ENCODE measurements at places on chromosomes 2 and 18.

DNA sequence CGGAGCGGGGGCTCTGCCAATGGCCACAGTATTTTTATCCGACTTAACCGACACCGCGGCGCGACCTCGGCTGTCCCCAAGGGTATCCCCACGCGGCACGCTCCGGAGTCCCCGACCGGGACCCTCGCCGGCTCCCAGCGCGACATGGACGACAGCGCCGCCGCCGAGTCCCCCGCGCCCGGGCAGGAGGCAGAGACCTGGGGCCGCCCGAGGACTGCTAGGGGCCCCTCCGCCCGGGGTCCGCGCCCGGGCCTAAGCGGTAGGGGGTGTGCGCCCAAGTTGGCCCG, 468 bp downstream of the UXS1 start:
- no peak for DNase-seq

- DNase-seq = peak; percentile 32
Observed at GRCh38 chr2:217160978-217161973, 301.4 kb upstream of the TNP1 start.

GRCh38 chr2:25561136-25561850, 112.1 kb downstream of the DTNB start:
- DNase-seq = no peak

DNA sequence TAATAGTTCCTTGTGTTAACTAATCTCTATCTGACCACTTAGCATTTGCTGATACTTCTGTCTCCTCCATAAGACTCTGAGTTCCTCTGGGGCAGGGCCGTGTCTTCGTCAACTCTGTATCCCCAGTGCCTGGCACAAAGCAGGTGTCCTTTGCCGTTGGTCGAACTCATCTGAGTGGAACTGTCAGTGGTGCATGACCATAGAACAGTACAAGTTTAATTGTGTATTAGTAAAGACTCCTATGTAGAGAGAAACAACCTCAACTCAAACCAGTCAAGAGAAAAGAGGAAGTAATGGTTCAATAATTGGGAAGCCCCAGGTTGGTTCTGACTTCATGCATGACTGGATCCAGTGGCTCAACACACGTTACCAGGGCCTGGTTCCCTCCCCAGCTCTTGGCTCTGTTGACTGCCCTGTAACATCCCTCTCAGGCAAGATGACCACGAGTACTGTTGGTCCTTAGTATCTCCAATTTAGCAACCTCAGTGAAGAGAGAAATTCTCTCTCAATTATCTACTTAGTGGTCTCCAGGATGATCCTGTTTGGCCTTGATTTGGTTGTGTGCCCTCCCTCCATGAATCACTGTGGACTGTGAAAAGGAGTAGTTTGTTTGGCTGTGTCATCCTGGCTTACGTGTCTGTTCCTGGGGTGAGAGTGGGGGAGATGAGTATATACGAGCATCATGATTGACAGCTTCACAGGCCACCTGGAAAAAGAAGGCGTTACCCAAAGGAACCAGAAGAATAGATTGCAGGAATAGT, 58.5 kb upstream of the MSH6 start:
- no peak for DNase-seq

DNA sequence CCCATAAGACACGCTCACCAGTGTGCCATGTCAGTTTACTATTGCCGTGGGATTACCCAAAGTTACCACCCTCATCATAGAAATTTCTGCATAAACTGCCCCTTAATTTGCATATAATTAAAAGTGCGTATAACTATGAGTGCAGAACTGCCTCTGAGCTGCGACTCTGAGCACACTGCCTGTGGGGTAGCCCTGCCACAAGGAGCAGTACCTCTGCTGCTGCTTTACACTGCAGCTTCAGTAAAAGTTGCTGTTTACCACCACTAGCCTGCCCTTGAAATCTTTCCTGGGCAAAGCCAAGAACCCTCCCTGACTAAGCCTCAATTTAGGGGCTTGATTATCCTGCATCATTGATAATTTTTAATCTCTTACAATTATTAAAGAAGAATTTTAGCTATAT, 213.9 kb upstream of the MAP2 start:
- DNase-seq = no peak

DNA sequence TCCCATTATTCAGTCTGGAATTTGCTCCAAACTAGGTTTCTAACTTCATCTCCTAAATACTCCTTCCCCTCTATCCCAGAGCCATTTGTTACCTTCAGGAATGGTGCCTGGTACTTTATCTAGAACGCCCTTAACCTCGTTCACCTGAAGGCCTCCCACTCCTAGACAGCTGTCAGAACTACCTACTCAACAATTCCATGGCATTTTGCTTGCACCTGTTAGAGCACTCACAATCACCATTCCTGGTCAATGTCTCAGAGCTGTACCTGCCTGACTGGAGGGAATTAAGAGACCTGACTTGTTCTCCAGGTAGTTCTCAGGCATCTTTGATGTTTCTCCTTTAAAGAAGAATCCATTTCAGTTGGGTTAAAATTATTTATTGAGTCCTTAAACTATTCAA, 88.9 kb downstream of the GAREM1 start:
- DNase-seq = no peak

DNA sequence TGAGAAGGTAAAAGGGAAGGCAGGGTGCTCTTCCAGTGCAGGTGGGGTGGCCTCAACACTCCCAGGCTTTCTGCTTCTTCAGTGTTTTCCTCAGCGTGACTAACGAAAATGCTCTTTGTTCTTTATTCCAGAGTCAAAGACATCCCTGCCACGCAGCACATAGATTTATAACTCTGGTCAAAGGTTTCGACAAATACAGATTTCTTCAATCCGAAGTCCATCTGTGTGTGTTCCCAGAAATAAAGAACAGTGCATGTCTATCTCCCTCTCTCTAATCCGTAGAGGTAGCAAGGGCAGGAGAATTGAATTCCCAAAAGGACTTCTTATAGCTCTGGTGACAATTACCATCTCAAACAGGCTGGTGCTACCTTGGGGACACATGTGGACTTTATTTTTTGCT, 26.4 kb upstream of the TDRD15 start:
- DNase-seq = no peak

GRCh38 chr2:159712929-159713420, 669 bp downstream of the MARCHF7 start:
- DNase-seq = no peak

DNA sequence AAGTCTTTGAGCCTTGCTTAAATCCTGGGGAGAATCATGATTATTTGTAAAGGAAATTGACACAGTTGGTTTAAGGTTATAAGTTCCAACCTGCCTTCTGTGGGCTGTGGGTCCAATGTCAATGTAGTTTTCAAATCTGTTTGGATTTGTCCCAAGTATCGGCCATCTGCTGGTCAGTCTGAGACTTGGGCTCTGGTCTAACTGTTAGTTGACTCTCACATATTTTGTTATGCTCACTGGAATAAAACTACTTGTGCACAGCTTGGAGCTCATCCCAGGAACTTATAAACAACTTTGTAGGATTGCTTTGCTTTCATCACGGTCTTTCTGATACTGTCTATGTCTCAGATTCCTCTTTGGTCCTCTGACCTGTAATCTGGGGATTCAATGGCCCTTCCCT, 1026.2 kb upstream of the ZEB2 start:
- DNase-seq = no peak

DNA sequence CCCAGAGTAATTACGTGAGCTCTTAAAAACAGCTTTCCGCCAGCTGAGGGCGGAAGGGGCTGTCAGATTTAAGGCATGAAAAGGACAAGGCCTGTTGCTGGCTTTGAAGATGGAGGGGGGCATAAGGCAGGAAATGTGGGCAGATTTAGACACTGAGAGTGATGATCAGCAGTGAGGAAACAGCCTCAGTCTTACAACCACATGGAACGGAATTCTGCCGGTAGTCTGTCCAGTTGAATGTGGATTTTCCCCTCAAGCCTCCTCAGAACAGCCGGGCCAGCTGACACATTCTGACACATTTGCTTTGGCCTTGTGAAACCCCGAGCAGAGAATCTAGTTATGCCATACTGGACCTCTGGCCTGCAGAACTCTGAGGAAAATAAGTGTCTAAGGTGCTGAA, 16.6 kb downstream of the POLE4 start:
- DNase-seq = no peak

DNA sequence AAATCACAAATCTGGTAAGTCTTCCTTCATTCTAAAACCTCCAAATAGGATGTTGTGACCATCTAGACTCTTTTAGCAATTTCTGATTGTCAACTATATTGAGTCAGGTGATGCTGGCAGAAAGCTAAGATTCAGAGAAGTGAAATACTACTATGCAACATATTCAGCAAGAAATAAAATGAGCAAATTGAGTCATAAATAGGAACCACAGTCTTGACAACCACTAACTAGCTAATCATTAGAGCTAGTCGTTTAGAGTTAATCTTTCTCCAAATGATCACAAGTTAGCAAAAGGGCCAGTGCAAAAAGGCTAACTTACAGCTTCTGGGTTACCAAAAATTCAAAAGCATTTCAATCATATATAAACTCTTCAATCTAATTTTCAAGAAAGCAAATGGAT, 54.5 kb downstream of the ROCK1 start:
- no peak for DNase-seq

GRCh38 chr2:12725233-12726187, 8.8 kb downstream of the TRIB2 start:
- DNase-seq = no peak

GRCh38 chr2:96792772-96793749, 23.0 kb upstream of the CNNM3 start:
- no peak for DNase-seq

DNA sequence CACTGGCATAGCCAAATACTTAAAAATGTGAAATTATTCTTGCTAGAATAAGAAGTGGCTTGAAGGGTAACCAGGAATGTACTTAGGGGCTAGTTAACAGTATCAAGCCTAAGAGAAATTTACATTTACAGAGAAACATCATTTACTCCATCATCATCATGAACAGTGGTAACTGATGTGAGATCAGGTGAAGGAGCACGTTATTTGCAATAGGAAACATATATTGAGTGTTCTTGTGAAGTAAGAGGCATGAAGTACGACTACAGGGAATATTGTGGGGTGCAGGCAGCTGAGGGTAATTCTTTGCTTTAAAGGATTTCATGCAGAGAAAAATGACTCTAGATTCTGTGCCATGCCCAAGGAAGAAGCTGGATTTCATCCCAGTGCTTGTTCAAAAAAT, 220.8 kb downstream of the GALNT13 start:
- DNase-seq = no peak

- no peak for DNase-seq
Observed at GRCh38 chr2:219272356-219272755, 6.8 kb upstream of the DNAJB2 start.

GRCh38 chr2:158501301-158501700, 44.5 kb downstream of the PKP4 start:
- DNase-seq = peak; percentile 48

- DNase-seq = no peak
Observed at GRCh38 chr2:175847128-175847527, 154.9 kb downstream of the LNPK start.

GRCh38 chr18:75253784-75254183, 43.2 kb downstream of the TSHZ1 start:
- no peak for DNase-seq

GRCh38 chr2:222979484-222979883, 72.5 kb upstream of the KCNE4 start:
- no peak for DNase-seq

DNA sequence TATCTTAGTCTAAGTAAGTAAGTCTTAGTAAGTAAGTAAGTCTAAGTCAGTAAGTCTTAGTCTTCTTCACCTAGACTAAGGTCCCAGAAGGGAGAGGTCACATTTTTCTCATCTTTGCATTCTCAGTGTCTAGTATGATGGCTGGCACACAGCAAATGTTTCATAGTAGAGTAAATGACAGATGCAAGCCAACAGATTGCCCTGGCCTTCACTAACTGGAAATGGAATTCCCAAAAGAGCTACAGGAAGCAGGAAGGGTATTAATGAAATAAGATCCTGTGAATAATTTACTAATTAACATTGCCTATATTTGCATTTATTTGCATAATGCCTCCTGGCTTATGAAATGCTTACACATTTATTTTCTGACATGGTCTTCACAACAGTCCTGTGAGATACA, 221.6 kb downstream of the RAD51AP2 start:
- no peak for DNase-seq

DNA sequence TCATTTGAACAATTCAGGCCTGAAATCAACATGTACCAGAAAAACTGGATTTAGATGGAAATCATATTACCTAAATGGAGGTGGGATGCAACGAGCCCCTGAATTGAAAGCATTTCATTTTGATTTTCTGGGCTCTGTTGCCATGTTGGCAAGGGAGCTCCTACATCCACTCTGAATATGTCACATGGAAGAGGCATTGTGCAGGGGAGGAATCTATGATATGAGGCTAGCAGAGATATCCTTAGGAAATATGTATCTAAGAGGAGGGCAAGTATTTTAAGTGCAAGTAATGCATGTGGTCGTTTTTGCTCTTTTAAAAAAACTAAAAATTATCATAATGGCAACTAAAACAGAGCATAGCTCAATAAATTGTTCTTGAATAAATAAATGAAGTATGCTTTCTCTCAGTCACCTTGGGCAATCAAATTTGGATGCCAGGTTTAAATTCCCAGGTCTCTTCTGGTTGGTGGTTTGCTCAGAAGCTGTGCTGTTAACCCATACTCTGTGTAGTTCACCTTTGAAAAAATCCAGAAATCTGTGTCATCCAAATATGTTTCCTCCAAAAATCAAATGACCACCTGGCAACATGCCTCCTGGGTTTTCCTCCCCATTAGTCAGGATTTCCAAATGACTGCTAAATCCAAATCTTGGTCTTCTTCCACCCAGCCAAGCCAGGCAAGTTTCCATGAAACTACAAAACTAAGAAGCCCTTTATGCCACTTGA, 6.5 kb upstream of the LGALSL start:
- DNase-seq = no peak

GRCh38 chr18:32469190-32469651, 1.5 kb downstream of the GAREM1 start:
- DNase-seq = peak; percentile 59

- DNase-seq = no peak
Observed at GRCh38 chr2:33268246-33268831, 208.1 kb upstream of the RASGRP3 start.

- no peak for DNase-seq
Observed at GRCh38 chr2:120978359-120979050, 242.8 kb downstream of the GLI2 start.

DNA sequence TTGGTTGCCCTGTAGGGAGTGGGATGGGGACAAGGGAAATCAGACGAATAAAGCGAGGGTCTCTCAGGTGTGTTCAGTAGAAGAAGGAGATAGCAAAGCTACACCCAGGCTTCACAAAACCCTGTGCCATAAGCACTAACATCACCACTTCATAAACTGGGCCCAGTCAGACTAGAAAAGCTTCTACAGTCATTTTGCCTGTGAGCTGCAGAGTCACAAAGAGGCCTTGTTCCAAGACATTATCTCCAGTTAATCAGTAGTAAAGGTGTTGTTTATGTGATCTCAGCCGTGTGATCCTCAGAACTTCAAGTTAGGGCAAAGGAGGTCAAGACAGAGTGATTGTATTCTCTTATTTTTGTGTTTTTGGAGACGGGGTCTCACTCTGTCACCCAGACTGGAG, 148.0 kb downstream of the GALR1 start:
- no peak for DNase-seq

- no peak for DNase-seq
Observed at GRCh38 chr2:236916181-236916580, 169.5 kb upstream of the COPS8 start.

GRCh38 chr2:32558492-32558891, 69.4 kb upstream of the TTC27 start:
- DNase-seq = no peak
